ENCODE measurements at places on chromosomes 7 and 10. TPM values are rescaled to one million over a fixed set of nuclear protein-coding genes. Genes with fewer than 3 reads are reported as not detected.

DNA sequence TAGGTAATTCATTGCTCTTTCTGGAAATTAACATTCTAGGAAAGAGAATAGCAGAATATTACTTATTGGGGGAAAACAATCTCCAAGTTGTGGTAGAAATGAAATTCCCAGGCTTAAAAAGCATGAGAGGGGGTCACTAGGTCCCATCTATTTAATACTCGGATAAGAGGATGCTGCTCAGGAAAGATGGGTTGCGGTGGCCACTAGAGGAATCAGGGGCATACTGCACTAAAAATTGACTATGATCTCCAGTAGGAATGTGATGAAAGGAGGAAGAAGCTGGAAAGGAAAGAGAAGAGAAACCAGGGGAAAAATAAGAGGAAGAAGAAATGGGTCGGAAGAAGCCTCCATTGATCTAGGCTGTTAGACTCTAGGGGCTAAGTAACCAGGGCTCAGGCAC is 192.8 kb downstream of the GPAM start:
- no peaks in the 10 kb centered on the region for H3K4me1 ChIP-seq
- H3K27me3 ChIP-seq: peaks cover 27% of the 10 kb centered on the region
- DNase-seq: no peak

- peaks cover 32% of the 10 kb centered on the region for H3K4me1 ChIP-seq
- no peaks in the 10 kb centered on the region for H3K27me3 ChIP-seq
- no peaks in the 10 kb centered on the region for H3K36me3 ChIP-seq
- H3K27ac ChIP-seq: no peak overlapping the region
- H3K4me3 ChIP-seq: no peak overlapping the region
Observed at GRCh38 chr10:118956802-118957442, 72.6 kb upstream of the NANOS1 start.

- no peaks in the 10 kb centered on the region for H3K27me3 ChIP-seq
- no peak overlapping the region for H3K4me3 ChIP-seq
- peaks cover 11% of the 10 kb centered on the region for H3K36me3 ChIP-seq
- H3K4me1 ChIP-seq: peaks cover 6% of the 10 kb centered on the region
Observed at GRCh38 chr10:102597131-102597991, 46.9 kb upstream of the TRIM8 start.

GRCh38 chr7:1959305-1959704 is 273.4 kb downstream of the MAD1L1 start:
- H3K27me3 ChIP-seq: no peaks in the 10 kb centered on the region
- no peak for DNase-seq

GRCh38 chr7:17132726-17133125 is 165.7 kb upstream of the AHR start:
- no peak for DNase-seq
- H3K4me1 ChIP-seq: peaks cover 19% of the 10 kb centered on the region
- H3K27me3 ChIP-seq: no peaks in the 10 kb centered on the region
- H3K27ac ChIP-seq: no peak overlapping the region

DNA sequence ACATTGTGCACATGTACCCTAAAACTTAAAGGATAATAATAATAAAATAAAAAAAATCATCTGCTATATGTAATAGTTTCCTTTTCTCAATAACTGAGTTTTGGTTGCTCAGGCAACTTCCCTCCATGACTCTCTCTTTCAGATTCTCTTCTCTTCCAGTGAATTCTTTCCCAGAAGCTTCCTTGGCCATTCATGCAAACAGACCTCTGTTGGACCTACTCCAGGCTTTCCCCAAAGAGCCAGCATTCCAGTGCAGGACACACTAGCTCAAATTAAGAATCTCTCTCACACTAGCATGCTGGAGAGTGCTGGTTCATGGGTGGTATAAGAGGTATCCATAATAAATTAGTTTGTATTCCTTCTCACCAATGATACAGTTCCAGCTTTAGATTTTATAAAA is 31.0 kb upstream of the ZEB1 start:
- no peak overlapping the region for H3K4me3 ChIP-seq
- H3K36me3 ChIP-seq: no peaks in the 10 kb centered on the region
- DNase-seq: no peak
- peaks cover 3% of the 10 kb centered on the region for H3K27me3 ChIP-seq
- H3K27ac ChIP-seq: no peak overlapping the region

GRCh38 chr10:48517911-48518811 is 86.7 kb downstream of the ARHGAP22 start:
- H3K27ac ChIP-seq: no peak overlapping the region
- H3K36me3 ChIP-seq: no peaks in the 10 kb centered on the region
- no peak overlapping the region for H3K4me3 ChIP-seq

GRCh38 chr7:40306596-40306995 is 171.8 kb downstream of the SUGCT start:
- peaks cover 27% of the 10 kb centered on the region for H3K4me1 ChIP-seq
- no peaks in the 10 kb centered on the region for H3K36me3 ChIP-seq
- DNase-seq: no peak
- no peaks in the 10 kb centered on the region for H3K27me3 ChIP-seq
- no peak overlapping the region for H3K4me3 ChIP-seq
- H3K27ac ChIP-seq: no peak overlapping the region

DNA sequence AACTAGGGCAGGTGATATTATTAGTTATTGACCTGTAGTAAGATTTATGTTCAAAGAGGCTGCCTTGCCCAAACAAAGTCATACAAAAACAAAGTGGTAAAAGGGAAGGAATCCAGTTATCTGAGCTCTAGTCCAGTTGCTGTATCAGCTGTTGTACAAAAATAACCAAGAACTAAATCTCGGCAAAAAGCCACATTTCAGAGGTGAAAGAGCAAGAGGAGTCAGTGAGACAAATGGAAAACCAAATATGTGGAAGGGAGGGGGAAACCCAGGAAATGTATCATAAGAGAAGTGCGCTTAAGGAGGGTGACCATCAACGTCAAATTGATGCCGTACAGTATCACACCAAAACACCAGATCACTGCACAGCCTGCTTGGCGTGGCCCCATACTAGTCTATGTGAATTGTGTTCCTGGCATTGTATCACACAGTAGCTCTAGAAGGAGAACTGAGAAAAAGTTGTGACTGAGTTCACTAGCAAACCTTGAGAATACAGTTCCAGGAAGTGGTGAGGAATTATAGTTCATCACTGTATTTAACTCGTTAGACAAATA is 6.4 kb downstream of the AGBL3 start:
- no peaks in the 10 kb centered on the region for H3K27me3 ChIP-seq
- no peak for DNase-seq
- no peak overlapping the region for H3K4me3 ChIP-seq
- H3K4me1 ChIP-seq: peaks cover 50% of the 10 kb centered on the region
- no peak overlapping the region for H3K27ac ChIP-seq

- no peak overlapping the region for H3K27ac ChIP-seq
- H3K4me1 ChIP-seq: peaks cover 32% of the 10 kb centered on the region
- H3K27me3 ChIP-seq: no peaks in the 10 kb centered on the region
- peaks cover 52% of the 10 kb centered on the region for H3K36me3 ChIP-seq
Observed at GRCh38 chr10:24444337-24444736, 235.4 kb downstream of the KIAA1217 start.

GRCh38 chr10:29434111-29434510 is 145.2 kb downstream of the LYZL1 start:
- no peaks in the 10 kb centered on the region for H3K4me1 ChIP-seq
- no peaks in the 10 kb centered on the region for H3K27me3 ChIP-seq
- H3K36me3 ChIP-seq: peaks cover 5% of the 10 kb centered on the region
- no peak for DNase-seq

- H3K4me3 ChIP-seq: no peak overlapping the region
- no peak overlapping the region for H3K27ac ChIP-seq
- peaks cover 9% of the 10 kb centered on the region for H3K36me3 ChIP-seq
- no peaks in the 10 kb centered on the region for H3K27me3 ChIP-seq
Observed at GRCh38 chr7:11970132-11970531, 138.1 kb upstream of the THSD7A start.

DNA sequence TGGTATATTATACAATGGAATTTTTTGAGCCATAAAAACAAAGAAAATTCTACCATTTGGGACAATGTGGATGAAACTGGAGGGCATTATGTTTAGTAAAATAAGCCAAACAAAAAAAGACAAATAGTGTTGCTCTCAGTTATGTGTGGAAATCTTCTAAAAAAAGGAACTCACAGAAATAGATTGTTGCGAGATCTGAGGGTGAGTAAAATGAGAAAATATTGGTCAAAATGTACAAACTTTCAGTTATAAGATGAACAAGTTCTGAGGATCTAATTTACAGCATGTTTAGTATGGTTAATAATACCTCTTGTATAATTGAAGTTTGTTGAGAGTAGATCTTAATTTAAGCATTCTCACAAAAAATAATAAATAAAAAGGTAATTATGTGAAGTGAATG is 291.2 kb downstream of the KIF20B start:
- H3K36me3 ChIP-seq: peaks cover 2% of the 10 kb centered on the region
- no peak for DNase-seq
- no peak overlapping the region for H3K27ac ChIP-seq
- H3K27me3 ChIP-seq: no peaks in the 10 kb centered on the region
- H3K4me3 ChIP-seq: no peak overlapping the region

- DNase-seq: no peak
- no peaks in the 10 kb centered on the region for H3K4me1 ChIP-seq
- no peaks in the 10 kb centered on the region for H3K36me3 ChIP-seq
Observed at GRCh38 chr7:86790383-86790782, 146.7 kb downstream of the GRM3 start.

- H3K4me3 ChIP-seq: no peak overlapping the region
- DNase-seq: no peak
Observed at GRCh38 chr7:127655720-127656119, 3.7 kb downstream of the SND1 start.

GRCh38 chr7:121305109-121305508 is 23.7 kb upstream of the WNT16 start:
- H3K4me1 ChIP-seq: peaks cover 38% of the 10 kb centered on the region
- no peak for DNase-seq
- no peaks in the 10 kb centered on the region for H3K36me3 ChIP-seq

- peak; percentile 36 for DNase-seq
- no peak overlapping the region for H3K4me3 ChIP-seq
- H3K36me3 ChIP-seq: peaks cover 1% of the 10 kb centered on the region
- no peaks in the 10 kb centered on the region for H3K27me3 ChIP-seq
Observed at GRCh38 chr7:151454305-151454704, 14.4 kb upstream of the CRYGN start.

- no peaks in the 10 kb centered on the region for H3K27me3 ChIP-seq
- no peaks in the 10 kb centered on the region for H3K36me3 ChIP-seq
- H3K27ac ChIP-seq: peak overlapping the region; percentile 89
- peaks cover 10% of the 10 kb centered on the region for H3K4me1 ChIP-seq
- H3K4me3 ChIP-seq: no peak overlapping the region
Observed at GRCh38 chr10:79380946-79381721, 33.9 kb downstream of the PPIF start.

DNA sequence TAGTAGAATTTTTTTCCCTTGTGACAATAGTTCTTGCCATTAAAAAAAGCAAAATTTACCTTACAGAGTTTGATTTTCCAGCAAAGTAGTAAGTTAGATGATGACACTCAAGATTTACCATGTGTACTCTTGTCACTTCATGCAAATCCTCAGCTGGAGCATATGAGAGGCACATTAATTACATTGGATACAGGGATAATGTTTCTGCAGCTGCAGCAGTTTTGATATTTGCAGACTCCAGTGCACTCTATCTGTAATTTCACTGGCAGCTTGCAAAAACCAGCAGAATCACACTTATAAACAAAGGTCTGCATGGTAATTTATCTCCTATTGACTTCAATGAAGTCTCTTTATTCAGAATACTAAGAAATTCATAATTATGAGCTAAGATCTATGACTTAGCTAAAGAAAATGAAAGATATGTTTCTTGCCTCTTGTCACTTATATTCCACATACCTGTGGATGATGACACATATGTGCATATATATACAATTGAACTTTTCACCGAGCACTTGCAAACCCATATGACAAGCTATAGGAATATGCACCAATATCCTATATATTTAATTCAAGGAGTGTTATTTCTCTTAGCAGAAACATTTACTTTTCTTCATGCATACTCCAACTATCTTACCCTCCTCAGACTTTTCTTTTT is 530.6 kb downstream of the PHTF2 start:
- peaks cover 9% of the 10 kb centered on the region for H3K4me1 ChIP-seq
- no peaks in the 10 kb centered on the region for H3K36me3 ChIP-seq
- no peak for DNase-seq
- H3K27me3 ChIP-seq: no peaks in the 10 kb centered on the region
- H3K4me3 ChIP-seq: no peak overlapping the region

- no peak overlapping the region for H3K4me3 ChIP-seq
- H3K4me1 ChIP-seq: no peaks in the 10 kb centered on the region
- H3K27me3 ChIP-seq: no peaks in the 10 kb centered on the region
- DNase-seq: no peak
- H3K27ac ChIP-seq: no peak overlapping the region
- no peaks in the 10 kb centered on the region for H3K36me3 ChIP-seq
Observed at GRCh38 chr7:126016722-126017121, 1087.1 kb upstream of the POT1 start.

GRCh38 chr7:139084709-139085108 is 24.8 kb downstream of the ZC3HAV1 start:
- DNase-seq: no peak
- H3K4me3 ChIP-seq: no peak overlapping the region
- no peaks in the 10 kb centered on the region for H3K4me1 ChIP-seq
- no peak overlapping the region for H3K27ac ChIP-seq
- H3K27me3 ChIP-seq: no peaks in the 10 kb centered on the region

DNA sequence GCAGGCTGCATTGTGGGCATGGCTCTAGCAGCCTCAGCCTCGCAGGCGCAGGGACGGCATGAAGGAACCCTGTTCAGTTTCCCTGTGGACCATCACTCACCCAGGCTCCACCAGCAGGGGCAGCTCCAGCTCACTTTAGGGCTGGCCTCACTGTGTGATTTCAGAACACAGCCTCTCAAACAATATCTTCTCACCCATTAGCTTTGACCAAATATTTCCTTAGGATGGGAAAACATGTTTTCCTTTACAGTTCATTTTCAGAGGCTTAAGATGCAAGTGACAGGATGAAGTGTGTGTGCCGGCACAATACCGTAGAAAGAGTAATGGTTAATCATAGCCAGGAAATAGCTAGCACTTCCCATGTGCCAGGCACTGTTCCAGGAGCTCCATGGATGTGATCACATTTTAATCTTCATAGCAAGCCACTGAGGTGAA is 58.2 kb downstream of the LANCL2 start:
- no peak for DNase-seq
- H3K4me1 ChIP-seq: peaks cover 6% of the 10 kb centered on the region
- peaks cover 17% of the 10 kb centered on the region for H3K36me3 ChIP-seq
- no peak overlapping the region for H3K4me3 ChIP-seq

SLC18A3 gene
- total RNA-seq: 0.34 TPM

MUC12 gene
- 1.1 TPM for total RNA-seq

ENTPD7 gene
- total RNA-seq: 21.1 TPM

ACHE gene
- 9.2 TPM for total RNA-seq

DPP6 gene
- 0.18 TPM for total RNA-seq

SHTN1 gene
- 38.6 TPM for total RNA-seq

LRRN3 gene
- total RNA-seq: 9.4 TPM

NKX2-3 gene
- not detected for total RNA-seq

HOXA9 gene
- total RNA-seq: 13.2 TPM

C10orf88 gene
- total RNA-seq: 15.7 TPM

LIPJ gene
- 0.47 TPM for total RNA-seq

COBL gene
- total RNA-seq: 0.66 TPM

ADCY1 gene
- 4.7 TPM for total RNA-seq

Data from mesothelial cell of epicardium (in vitro differentiated cells).